ENCODE measurements at places on chromosomes 11 and 22.

DNA sequence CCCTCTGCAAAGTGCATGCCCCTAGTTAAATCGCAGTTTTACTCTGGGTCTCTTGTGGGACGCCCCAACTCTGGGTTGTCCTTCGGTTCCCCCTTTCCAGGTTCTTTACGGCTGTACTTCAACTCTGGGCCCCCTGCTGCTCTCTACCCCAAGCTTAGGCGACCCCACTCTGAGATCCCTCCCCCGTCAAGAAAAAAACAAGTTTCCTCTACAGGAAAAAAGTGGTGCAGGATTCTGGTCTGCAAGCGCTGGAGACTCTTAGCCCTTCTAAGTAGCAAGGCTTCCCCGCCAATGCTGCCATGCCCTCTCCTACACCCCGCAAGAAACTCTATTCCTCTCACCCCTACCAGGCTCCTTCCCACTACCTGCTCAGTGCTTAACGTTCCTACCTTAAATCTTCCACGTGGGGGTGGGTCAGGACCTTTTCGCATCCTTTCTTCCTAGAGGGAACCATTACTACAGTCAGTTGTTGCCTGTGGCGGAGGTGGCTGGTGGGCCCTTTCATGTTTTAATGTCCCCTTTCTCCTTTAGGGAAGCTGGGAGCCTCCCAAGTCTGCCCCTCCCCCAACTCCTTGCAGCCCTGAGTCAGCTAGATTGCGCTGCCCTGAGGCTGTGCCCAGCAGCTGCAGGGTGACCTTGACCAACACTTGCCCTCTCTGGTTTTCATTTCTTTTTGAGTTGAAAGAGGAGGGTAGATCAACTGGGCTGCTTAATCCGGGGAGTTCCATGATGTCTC, 1.4 kb downstream of the NEFH start:
- no peak for DNase-seq

GRCh38 chr11:8707541-8708191, 25.1 kb downstream of the RPL27A start:
- no peak for DNase-seq

DNA sequence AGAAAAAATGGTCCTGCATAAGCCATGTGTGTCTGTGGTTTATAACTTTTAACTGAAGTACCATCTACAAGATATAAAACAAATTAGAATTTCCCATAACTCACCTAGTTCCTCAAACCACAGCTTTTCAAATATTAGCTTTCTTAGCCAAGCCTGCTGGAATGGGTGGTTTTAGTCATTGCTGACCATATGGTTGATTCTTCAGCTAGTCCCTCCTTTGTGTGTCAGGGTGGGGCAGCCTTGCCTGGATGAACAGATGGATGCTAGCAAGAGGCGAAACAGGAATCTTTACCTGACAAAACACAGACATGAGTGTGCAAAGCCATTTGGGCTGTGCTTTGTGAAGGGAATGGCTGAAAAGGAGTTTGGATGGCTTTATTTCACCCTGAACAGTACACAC, 6.9 kb upstream of the B3GNT6 start:
- no peak for DNase-seq

DNA sequence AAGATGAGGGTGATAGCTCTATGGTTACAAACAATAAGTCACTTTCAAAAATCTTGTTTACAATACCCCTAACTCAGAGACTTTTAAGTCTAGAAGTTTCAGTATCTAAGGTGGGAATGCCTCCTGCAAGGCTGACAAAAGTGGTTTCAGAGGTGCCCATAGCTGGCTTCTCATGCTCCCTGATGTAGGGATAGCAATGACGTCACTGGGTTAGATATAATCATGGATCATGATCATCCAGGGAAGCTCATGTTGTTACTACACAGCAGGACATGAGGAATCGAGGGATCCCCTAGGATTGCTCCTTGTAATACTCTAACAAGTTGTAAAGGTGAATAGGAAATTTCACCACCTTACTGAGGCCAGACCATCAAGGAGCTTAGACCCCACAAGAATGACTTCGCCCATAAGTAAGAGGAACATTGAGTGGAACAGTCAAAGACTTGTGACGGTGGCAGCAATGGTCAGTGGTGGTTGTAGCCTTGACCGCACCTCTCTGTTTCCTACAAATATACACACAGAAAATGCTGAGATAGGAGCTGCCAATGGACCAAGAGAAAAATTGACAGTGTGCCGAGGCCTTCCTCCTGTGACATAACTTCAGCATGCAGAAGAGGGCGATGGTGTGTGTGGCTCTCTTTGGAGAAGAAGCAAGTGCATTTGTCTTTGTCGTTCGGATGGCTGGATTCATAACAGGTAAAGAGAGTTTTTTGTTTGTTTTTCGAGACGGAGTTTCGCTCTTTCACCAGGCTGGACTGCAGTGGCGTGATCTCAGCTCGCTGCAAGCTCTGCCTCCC, 15.6 kb downstream of the APOL4 start:
- no peak for DNase-seq

DNA sequence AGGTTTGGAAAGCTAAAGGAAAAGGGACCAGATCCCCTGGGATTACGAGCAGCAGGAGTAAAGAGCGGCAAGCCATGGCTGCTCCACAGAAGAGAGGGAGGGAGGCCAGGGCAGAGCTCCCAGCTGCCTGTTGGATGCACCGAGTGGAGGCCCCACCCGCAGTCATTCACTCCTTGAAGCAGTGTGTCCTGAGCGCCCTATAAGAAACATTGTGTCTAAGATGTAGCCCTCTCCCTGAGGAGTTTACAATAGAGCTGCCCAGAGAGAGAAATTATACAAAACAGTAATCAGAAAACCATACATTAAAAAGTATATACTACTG, 54.7 kb upstream of the CSNK2A3 start:
- no peak for DNase-seq

- no peak for DNase-seq
These were observed 664 bp downstream of the DDB2 start for GRCh38 chr11:47215366-47215910.

DNA sequence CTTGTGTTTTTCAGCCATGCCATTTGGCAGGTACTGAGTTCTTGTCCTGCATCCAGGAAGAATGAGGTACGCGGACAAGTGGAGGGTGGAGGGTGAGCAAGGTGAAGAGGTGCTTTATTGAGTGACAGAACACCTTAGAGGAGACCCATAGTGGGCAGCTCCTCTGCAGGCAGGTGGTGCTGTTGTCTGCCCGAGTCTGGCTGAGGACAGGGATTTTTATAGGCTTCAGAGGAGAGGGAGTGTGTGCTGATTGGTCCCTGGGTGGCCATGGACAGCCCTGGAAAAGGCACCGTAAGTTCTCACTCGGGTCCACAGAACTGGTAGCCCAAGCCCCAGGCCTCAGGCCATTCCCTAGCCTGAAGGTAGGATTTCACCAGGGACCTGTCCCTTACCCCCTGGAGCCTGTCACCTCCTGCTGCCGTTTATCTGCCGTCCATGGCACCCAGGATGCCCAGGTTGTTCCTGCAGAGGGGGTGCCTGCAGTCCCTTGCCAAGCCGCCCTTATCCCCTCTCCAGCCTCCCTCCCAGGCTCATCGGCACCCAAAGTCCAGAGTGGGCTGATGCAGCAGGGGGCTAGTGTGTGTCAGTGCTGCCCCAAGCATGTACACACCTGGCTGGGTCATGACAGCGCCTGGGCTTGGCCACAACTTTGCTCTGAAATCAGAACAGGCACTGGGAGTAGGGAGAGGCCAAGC, 213.6 kb downstream of the LRRC4C start:
- no peak for DNase-seq
